Posterior vena cava (tissue), 2 donors: ENCODE measurements at places on chromosomes 3 and 15. TPM values are rescaled to one million over a fixed set of nuclear protein-coding genes. Genes with fewer than 3 reads are reported as not detected.
A peak's percentile ranks its signal among the peaks of the same experiment; 100 is the strongest.

DNA sequence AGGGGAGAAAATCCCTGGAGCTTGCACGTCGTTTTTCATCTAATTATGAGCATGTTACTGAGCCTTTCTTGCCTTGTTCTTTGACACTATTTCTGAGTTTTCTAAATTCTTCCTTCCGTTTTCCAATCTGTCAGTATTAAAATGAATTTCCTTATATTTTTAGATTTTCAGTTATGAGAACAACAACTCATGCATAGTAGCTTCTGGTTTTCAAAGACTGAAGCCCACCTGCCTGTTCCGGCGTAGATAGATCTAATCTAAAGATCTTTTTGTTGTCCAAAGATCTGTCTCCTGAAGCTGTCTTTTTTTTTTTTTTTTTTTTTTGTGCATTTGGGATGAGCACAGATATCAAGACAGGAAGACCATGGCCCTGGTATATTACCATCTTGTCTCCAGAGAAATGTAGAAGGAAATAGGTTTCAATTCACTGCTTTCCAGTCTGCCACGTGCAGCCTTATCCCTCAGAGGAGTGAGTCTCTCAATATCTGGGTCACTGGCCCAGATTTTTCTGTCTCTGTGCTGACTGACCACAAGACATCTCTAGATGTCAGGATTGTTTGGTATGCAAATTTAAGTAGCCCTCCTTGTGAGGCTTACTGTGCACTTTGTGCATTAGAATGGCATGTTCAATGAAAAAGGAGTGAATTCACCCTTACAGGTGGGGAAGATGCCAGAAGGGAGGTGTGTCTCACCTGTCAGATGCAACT, 222.3 kb upstream of the TMC3 start:
- DNase-seq = no peak

DNA sequence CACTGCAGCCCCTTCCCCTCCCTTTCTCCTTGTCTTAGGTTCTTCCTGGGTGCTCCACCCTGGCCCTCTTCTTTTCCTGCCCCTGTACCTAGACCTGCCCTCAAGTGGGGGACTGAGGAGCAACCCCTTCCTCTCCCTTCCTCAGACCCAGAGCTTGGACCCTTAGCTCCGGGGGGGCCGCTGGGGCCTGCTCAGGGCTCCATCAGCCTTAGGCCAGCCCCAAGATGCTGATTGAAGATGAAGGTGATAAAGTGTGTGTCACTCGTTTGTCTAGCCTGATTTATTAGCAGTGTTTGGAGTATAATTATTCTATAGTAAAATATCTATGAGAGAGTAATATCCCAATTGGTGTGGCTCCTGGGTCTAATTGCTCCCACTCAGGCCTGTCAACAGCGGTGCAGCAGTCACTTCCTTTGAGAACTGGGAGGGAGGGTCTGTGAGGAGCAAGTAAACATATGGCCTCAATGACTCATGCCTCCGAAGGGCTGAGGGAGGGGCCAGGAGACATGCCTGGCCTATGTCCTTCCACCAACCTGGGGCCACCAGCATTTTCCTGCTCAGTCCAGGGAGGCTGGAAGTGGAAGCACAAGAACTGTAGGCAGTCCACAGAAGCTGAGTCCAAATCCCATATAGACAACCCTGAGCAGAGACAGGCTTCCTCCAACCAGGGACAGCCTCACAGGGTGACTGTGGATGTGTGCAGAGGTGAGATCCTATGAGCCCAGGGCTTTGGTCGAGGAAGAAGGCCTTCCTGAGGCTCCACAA, 123.2 kb downstream of the DNAJB8 start:
- DNase-seq = no peak

DNA sequence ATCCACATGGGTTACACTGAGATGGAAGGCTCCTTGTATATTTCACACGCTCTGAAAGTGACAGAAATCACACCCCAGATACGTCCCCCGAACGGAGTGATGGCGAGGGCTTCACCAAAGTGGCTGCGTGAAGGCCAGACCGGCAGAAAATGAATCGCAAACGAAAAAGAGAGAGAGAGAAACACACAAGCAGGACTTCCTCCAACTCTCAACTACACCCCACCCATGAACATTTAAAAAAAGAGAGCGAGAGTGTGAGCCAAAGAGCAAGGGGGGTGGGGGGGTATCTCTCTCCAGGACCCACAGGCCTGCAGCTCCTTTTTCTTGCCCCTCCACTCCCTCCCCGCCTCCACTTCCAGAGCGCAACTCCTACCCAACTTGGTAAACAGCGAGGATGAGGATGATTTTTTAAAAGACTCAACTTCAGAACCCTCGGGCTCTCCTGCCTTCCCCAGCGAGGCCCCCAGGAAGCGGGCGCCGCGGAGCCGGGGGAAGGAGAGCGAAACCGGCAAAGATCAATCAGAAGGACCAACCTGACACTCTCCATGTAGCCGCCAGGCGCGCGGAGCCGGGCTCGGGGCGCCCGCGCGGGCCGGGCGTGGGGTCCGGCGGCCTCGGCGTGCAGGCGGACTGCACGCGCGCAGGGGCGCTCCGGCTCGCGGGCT, 519.1 kb downstream of the FOXP1 start:
- DNase-seq = peak; percentile 85

- DNase-seq = no peak
These were observed 62.0 kb upstream of the CSTA start for GRCh38 chr3:122263058-122263457.

DNA sequence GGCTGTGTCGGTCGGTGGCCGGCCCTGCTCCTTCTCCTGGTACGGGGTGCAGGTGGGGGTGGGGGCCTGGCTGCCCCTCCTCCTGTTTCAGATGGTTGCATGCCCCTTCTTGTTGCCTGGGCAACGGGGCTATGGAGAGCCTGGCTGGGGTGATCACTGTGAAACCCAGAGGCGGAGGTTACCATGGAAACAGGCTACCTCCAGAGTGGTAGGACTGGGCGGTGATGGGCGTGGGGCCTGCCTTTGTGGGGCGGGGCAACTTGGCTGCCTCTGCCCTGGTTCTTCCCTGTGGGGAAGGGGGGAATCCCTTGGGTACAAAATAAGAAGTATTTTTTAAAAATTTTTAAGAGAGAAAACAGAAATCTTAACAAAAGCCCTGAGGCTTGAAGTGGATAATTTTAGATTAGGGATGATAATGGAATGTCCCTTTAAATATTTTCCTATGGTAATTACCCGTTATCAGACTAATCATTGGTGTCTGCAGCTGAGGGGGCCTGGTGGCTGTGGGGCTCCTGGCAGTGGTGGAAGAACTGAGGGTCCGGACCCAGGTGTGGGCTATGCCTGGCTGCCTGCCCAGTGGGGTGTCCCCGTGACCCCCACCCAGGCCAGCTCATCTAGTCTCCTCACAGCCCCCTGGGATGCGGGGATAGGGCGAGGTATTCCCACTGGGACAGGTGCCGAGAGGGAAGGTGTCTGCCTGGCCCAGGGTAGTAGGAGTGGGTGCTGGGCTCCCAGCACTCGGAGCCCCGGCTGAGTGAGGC, 32.5 kb downstream of the PLXNA1 start:
- DNase-seq = no peak

LRRC34 gene
- 4.8 TPM for total RNA-seq

NR1I2 gene
- total RNA-seq = 0.19 TPM

TEX9 gene
- 2.4 TPM for total RNA-seq

- no peak for DNase-seq
These were observed 32.1 kb downstream of the HERC2 start for GRCh38 chr15:28289694-28290463.

DNA sequence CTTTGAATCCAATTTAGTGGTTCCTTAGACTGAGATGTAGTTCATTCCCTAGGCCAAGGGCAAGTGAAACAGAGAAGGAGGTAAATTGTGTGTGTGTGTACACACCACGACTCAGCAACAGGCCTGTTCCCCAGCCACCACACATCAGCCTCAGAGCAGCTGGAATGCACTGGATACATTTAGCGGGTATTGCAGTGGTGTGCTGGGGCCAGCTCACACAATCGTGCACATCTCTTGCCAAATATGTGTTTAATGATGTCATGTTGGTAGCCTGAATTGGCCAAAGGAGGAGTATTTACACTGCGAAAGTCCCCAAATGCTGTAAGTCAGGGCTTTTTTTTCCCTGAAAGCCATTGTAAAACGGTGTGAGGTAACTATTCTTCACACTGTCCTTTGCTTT, 82.3 kb downstream of the RBPMS2 start:
- DNase-seq = no peak

MOBP gene
- 0.19 TPM for total RNA-seq

PFKFB4 gene
- 4.5 TPM for total RNA-seq

DNA sequence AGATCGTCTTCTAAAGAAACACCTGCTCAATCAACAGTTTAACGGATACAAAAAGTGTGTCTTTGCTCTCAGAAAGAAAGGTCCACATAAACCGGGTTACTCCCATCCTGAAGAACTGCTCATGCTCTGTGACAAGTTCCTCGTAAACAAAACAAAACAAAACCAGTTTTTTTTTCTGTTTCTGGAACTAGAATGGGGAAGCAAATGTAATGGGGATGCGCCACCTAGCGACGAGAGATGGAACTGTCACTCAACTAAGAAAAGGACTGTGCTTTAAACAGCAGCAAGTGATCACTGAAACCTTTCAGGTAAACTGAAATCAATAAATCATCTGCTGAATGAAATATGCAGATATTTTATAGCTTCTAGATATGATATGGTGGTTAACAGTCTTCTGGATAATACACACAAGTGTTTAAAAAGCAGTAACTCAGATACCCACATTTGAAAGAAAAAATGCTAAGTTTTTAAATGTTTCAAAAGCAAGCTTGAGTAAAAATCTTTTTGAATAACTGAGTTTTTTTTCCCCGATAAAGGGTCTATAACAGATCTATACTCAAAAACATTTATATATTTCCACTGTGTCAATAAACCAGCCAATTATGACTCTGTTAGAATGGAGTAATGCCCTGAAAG, 10.9 kb downstream of the TM2D3 start:
- DNase-seq = peak; percentile 91

DNA sequence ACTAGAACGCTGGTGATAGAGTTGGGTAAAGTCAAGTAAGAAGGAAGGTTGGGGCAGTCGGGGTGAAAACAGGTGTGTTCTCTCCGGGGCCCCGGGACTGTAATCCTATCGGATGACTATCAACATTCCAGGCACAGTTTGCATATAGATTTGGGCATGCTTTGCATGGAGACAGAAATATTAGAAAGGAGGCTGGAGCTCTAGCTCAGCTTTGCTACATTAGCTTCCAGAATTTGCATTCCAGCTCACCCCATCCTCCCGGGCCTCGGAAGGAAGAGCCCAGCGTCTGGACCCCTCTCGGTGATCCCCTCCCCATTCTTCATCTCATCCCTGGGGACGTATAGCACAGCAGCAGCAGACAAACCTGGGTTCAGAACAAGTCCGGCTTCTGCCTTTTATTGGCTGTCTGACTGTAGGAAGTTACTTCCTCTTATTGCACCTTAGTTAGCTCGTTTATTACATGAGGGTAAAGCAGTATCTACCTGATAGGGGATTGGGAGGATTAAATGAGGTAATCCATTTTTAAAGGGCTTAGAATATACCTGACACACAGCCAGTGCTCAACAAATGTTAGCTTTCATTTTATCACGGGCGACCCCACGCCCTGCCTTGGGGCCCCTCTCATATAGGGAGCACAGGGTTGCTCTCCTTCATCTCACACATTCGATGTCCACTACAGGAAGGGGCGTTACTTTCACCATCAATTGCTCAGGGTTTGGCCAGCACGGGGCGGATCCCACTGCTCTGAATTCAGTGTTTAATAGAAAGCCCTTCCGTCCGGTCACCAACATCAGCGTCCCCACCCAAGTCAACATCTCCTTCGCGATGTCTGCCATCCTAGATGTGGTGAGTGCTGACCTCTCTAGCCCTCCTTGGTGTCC, 3.2 kb downstream of the HTR3E start:
- no peak for DNase-seq
